Stimulated activated CD8-positive, alpha-beta memory T cell treated with anti-CD3 and anti-CD28 coated beads, Interleukin-4, amount 100 ng/mL, for 1 hour (primary cell): ENCODE measurements at places on chromosomes 3 and 15.

DNA sequence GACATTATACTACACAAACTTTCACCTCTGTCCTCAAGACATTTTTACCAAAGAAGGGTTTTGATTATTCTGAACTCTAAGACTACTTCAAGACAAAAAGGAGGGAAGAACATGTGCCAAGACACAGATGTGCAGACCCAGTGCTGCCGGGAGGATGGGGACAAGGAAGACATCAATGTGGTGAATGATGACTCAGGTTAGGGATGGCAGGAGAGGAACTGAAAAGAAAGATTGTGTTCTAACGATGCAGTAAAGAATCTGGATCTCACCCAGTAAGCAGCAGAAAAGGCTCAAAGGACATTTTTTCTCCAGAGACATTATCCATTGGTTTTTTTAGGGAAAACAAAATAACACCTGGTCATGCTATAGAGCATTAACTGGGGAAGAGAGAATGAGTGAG is 449.9 kb upstream of the NR2F2 start:
- no peak for DNase-seq

DNA sequence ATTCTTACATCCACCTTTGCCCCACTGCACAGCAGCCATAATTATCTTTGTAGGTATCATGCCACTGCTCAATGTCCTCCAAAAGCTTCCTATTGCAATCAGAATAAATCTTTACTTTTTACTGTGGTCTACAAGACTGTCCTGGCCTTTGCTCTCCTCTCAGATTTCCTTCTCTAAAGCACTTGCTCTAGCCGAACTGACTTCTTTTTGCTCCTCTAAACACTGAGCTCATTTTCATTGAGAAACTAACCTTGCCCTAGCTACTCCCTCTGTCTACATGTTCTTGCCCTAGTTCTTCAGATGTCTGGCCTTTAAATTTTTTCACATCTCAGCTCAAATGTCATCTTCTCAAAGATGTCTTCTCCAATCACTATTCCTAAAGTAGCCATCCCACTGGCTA is 342.8 kb downstream of the TBC1D5 start:
- DNase-seq: no peak

GRCh38 chr3:106401666-106402490 is 533.1 kb upstream of the CBLB start:
- DNase-seq: no peak

DNA sequence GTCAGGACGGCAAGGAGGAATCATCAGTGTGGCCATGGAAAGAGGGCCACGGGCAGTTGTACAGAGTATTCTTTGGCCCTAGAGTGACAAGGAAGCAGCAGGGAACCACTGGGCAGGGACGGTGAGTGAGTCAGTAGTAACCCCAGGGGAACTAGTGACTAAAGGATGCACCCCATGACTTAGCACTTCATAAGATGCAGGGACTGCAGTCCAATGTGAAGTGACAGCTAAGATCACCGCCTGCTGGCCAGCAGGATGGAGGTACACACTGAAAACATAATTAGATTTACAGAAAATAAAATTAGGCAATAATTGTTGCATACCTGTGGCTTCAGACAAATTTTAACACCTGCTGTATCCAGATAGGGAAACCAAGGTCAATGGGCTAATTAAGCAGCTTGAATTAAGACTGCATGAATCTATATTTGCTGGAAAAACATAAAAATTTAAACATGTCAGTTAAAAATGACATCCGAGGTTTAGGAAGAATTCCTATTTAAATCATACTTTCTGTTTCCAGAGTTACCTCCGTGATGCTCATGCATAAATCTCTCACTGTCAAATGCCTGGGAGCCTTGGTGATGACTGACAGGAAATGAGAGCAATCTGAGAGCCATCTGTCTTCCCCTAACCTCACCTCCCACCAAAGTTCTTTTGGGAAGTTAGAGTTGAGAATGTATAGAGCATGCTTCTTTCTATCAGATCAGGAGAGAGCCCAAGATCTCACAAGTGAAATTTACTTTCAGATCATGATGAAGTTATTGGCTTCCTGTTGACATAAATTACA is 56.5 kb downstream of the DCLK3 start:
- no peak for DNase-seq

- DNase-seq: no peak
These were observed 93.0 kb upstream of the HES1 start for GRCh38 chr3:194042927-194043326.

DNA sequence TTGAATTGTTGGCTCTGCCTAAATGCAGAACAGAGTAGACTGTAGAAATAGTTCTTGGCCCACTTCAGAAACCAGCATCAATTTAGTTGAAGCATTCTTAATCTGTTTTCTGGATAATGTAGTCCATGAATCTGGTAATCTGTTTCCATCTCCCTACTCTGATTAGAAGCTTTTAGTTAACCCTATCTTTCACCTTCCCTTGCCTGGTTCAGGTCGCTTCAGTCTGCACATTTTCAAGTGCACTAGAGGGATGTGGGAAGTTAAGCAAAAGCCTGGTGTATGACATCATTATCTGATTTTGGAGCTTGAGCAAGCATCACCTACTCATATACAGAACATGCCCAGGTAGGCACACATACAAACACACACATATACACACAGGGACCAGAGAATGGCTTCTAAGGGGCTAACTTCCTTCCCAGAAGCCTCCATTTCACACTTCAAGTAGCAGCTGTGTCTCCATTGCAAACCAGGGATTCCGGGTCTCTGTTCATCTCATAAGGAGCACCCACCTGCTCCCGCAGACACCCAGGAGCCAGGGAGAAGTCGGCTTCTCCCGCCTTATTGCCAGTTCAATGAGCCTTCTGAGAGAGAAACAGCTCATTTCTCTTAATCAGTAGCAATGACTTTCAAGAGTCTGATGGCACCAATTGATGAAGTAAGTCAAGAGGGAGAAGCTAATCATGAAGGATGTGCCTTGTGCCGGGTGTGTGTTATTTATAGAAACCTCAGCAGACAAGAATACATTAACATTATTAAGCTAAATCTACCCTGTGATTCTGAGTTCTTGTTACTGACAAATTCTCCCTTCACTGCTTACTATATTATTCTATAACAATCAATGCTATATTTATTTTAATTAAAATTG is 347.9 kb upstream of the STAC start:
- no peak for DNase-seq
